ENCODE measurements at places on chromosomes 1 and 21. TPM values are rescaled to one million over a fixed set of nuclear protein-coding genes. Genes with fewer than 3 reads are reported as not detected.

Gene RBP7
- total RNA-seq: 1.0 TPM

Gene DNAI4
- total RNA-seq: 6.9 TPM

Gene ANGPTL7
- 0.70 TPM for total RNA-seq

Gene RNU1-1
- 1,356 TPM for total RNA-seq

Gene APOBEC4
- not detected for total RNA-seq

Gene MAP3K7CL
- 75.2 TPM for total RNA-seq

Gene LIPI
- total RNA-seq: not detected
